ENCODE measurements at places on chromosomes 1 and 21.

DNA sequence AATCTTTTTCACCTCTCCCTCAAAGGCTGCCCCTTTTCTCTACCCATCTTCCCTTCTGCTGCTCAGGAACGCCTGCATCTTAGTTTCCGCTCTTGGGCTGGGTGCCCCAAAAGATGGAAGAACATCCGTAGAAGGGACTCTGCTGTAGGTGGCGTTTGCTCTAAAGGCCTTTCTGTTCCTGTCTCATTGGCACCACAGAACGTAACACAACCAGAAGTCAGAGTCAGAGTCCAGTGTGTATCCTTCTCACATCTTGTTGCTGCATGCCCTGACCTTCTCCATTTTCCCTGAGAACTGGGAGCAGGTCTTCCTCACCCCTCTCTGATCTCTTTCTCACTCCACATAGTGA is 103.3 kb downstream of the RNF220 start:
- no peak for DNase-seq

DNA sequence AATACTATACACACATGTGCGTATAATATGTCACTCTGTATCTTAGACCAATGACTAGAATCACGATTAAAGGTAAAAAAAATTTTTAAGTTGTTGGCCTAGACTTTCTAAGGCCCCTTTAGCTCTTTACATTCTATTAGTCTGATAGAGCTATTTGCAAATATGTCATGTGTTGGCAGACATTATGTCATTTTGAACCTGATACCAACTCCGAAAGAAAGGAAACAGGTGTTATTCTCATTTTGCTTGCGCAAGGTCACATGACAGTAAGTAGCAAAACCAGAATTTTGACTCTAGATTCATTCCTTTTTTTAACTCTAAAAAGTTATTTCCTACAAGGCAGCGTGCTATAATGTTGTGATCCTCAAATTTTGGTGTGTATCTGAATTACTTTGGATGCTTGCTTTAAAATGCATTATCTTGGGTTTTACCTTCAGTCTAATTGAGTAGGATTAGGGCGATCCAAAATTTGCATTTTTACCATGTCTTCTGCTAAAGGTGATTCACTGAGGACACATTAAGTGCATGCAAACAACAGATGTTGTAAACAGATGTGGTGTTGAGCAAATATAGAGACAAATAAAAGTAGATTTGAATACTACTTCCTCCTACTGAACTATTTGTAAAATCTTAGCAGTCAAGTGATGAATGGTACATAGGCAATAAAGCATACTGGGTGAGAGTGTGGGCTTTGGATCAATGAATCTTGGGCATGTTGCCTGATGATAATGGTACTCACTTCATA is 63.5 kb upstream of the KIAA1614 start:
- DNase-seq, result no peak

GRCh38 chr21:42075686-42076471 is 4.8 kb downstream of the UMODL1 start:
- DNase-seq, result no peak

GRCh38 chr1:117169871-117170596 is 40.7 kb downstream of the VTCN1 start:
- no peak for DNase-seq

DNA sequence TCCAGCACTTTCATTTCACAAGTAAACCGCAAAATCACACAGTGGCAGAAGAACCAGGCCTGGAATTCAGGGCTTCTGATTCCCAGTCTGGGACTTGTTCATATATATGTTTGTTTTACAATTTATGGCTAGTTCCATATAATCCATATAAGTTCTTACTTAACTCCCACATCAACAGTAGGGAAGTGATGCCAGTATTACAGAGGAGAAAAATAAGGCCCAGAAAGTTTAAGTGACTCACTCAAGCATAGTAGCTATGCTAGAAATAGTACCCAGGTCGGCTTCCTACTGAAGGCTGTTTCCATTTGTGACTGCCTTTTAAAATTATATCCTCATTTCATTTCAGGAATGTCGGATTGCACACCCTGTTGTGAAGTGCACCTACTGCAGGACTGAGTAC is 1.4 kb downstream of the FAM76A start:
- no peak for DNase-seq

- no peak for DNase-seq
Observed at GRCh38 chr1:205512059-205513045, 7.9 kb downstream of the CDK18 start.

- no peak for DNase-seq
Observed at GRCh38 chr1:84164567-84165021, 20.5 kb downstream of the PRKACB start.

- no peak for DNase-seq
Observed at GRCh38 chr1:19467199-19468187, 17.8 kb downstream of the CAPZB start.

DNA sequence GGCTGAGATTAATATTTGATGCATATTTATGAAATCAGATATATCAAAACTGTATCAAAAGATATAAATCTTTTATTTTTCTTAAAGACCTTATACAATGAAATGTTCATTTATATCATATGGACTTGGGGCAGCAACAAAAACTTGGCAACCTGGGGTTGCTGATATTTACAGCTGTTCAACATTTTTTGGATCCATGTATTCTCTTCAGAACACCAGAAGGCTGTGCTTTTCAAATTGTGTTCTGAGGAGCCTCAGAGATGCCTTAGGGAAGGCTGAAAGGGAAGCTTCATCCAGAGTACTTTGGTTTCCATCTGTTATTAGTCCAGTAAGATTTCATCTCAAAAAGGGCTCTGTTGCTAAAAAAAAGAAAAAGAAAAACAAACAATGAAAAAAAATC is 94.8 kb downstream of the DISC1 start:
- no peak for DNase-seq

DNA sequence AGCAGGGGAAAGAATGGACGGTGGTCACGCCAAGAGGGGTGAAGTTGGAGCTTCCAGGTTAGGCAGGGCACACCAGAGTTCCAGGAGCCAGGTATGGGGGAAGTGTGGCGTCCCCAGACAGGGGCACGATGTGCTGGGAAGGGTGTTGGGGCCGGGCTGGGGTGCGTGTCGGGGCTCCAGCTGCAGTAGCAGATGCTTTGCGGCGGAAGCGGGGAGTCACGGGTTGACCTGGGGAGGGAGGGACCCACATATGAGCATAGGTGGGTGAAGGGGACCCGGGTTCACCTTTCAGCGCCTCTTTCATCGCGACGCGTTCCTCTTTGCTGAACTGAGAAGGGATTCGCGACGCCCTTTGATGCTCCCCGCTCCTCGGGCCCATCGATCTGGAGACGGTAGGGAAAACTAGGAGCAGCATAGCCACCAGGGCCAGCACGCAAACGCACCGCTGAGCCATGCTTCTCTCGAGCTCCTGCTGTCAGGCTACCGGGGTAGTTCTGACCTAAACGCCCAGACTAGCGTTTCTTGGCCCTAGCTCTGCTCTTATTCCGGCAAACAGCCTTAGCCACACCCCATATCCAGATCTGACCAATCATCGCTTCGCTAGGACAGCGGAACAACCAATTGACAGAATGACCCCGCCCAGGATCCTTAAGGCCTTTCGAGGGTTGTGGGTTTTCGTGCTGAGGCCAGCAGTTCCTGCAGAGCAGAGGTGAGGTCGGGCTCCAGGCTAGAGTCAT is at the start of gene PM20D1:
Gene PM20D1 (minus strand): TSS at position 514 of the 737 bp plus-strand sequence. CDS start 60 bp downstream, at position 454.
- DNase-seq, result peak; percentile 27

DNA sequence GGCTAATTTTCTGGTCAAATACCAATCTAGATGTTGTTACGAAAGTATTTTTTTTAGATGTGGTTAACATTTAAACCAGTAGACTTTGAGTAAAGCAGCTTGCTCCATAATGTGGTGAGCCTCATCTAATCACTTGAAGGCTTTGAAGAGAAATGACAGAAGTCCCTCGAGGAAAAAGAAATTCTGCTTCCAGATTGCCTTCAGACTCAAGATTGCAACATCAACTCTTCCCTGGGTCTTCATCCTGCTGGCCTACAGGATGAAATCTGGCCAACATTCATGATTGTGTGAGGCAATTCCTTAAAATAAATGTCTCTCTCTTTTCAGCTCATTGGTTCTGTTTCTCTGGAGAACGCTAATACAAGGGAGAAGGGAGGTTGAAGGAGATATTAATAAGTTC is 32.5 kb upstream of the SSX2IP start:
- no peak for DNase-seq

- no peak for DNase-seq
Observed at GRCh38 chr1:37393173-37394120, 80.9 kb upstream of the ZC3H12A start.

DNA sequence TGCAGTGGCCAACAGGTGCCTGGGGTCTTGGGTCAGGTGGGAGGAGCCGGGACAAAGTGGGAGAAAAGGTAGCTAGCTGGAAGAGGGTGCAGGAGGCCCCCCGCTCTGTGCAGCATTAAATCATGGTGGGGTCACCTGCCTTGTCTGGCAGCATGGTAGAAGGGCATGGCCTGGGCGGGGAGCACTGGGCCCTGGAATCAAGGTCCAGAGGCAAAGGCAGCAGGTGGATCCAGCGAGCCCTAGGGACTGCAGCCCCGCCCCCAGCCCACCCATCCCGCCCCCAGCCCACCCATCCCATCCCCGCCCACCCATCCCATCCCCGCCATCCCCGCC is 16.7 kb upstream of the TTLL10 start:
- no peak for DNase-seq

GRCh38 chr1:58709540-58710175 is 9.8 kb upstream of the MYSM1 start:
- DNase-seq, result no peak

DNA sequence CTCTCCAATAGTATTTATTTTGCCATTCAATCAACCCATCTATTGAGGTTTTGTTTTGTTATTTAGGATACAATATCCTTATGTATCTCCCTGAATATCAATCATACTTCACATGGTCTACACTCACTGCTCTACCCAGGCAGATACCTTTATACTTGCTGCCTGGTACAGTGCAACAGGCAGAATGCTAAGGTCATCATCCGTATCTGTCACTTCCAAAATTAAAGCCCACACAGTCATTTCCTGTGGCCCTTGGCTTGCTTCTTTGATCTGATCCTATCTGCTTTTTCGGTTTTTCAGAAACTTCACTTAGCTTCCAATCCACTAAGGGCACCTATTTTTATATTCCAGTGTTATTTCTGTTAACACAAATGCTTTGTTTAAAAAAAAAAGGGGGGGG is 22.3 kb upstream of the ZZZ3 start:
- no peak for DNase-seq

- DNase-seq, result peak; percentile 25
Observed at GRCh38 chr1:234154320-234155251, 218.7 kb upstream of the COA6 start.

DNA sequence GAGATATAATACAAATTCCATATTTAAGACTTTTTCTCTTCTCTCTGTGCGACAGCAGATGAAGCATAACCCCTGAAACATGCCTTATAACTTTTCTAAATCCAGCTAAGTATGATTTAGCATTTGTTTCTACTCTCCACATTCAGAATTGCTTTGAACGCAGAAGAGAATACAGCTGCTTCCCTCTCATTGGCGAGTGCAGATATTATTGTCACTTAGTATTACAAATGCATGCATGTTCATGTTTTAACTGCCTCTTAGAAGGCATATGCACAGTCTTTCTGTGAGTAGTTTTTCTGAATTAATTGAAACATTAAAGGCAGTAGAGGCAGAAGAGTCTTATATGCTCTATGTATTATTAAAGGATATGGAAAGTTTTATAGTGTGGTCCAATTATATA is 217.1 kb downstream of the ZP4 start:
- DNase-seq, result no peak

GRCh38 chr1:226602186-226603021 is 53.8 kb downstream of the STUM start:
- peak; percentile 85 for DNase-seq

- DNase-seq, result no peak
Observed at GRCh38 chr1:57124768-57125446, 159.1 kb upstream of the C8B start.

DNA sequence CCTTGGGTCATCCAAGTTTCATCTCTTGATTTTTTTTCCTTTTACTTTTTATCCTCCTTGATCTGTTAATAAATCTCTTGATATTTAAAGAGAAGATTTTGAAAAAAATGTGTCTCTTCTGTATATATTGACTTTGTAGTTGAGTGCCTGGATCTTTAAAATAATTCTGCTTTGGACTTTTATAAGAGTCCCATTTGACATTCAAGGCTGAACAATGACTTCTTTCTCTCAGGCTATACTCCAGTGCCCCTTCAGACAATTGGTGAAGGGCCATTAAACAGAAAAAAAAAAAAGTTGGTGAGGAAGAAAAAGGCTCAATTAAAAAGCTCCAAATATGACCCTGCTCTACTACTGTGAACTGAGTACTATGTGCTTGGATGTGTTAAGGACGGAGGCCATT is 40.9 kb upstream of the CITED4 start:
- no peak for DNase-seq

DNA sequence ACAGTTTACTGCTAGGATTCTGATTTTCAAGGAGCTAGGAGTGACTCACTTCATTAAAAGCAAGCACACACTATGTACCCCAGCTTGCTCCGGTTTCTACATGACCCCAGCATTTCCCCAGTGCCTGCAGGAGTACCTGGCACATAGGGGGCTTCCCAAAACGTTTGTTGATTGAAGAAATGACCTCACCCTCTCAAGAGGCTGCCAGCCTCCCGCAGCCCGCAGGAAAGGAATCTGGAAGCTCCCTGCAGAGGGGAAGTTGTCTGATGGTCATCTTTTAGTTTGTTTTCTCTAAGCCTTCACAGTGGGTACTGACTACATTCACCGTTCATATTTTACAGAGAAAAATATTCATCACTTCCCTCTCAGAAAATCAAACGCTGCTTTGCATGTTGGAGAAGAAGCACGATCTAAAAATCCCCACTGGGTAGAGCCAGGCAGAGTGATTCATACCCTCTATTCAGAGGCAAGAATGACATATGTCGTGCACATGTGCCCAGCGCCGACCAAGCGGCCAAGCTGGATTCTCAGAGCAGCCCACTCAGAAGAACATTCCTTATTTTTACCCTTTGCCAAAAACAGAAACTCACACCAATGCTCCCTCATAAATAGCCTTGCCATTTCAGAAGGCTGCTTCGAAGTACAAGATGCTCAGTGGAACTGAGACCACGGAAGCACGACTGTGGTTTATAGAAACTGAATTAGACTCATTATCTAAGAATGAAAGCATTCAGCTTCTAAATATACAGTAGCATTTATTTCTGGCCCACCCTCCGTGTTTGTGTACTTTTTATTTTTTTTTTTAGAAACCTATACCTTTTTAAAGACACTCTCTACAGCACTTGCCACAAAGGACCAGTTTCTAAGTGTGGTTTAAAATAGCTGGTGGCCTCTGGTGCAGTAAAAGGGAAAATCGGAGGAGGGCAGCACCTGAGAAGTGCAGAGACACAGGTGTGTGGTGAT is 143.2 kb downstream of the MIS18A start:
- peak; percentile 27 for DNase-seq

GRCh38 chr1:234603221-234604204 is 6.5 kb downstream of the IRF2BP2 start:
- DNase-seq, result no peak

DNA sequence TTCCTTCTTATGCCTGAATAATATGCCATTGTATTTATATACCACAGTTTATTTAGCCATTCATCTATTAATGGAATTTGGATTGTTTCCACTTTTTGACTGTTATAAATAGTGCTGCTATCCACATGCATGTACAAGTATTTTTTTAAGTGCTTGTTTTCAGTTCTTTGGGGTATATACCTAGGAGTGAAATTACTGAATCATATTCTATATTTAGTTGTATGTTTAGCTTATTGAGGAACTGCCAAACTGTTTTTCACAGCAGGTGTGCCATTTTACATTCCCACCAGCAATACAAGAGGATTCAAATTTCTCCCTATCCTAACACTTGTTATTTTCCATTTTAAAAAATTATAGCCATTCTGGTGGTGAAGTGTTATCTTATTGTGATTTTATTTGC is 7.6 kb upstream of the HJV start:
- no peak for DNase-seq
